ENCODE measurements at places on chromosomes 13 and 19.
A peak's percentile ranks its signal among the peaks of the same experiment; 100 is the strongest.

- no peak for DNase-seq
These were observed 32.2 kb downstream of the CNMD start for GRCh38 chr13:52707375-52707774.

DNA sequence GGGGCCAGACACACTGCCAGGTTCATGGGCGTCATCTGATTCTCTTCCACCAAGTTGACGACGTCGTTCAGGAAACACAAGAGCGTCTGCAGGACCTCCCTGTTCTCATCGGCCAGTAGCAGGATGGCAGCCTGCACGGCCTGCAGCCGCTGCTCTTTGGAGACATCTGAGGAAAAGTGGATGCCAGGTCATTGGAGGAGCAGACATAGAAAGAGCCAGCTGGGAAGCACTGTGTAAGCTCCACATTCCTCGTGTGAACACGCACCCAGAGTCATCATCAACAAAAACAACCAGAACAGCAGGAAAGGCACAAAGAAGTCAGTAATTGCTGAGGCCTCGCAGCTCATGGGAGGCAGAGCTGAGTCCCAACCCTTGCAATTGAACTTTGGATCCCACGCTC, 96.5 kb downstream of the KL start:
- no peak for DNase-seq

DNA sequence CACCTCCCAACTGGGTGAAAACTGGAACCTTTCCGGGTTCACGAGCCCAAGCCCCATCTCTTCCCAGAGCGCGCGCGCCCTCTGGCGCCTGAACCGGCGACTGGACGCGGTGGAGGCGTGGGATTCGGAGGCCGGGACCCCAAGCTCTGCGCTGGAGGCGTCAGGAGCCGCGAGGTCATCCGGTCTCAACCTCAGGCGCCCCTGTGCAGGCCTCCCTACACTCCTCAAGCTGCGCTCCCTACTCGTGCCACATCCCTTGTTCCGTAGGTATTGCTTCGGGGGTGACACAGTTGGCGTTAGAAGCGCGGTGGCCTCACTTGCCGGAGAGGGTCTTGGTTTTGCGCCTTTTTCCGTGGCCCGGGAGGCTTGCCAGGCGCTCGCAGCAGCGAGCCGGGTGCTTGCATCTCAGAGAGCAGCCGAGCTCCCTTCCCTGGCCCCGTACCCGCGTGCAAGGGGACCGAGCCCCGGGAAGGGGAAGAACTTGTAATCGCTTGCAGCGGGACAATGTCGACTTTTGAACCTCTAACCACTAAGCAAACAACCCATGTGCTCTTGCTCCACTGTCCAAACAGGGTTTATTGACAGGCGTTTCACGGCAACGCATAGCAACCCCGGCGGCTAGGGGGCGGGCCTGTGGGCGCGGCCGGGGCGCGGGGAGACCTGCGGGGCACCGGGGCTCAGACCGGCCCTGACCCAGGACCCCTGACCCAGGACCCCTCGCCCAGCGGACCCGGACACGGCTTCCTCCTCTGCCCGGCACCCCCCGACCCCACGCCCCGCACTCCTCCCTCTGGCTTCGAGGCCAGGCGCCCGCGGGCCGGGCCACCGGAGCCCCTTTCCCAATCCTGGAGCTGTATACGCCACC, 8.5 kb downstream of the CDX2 start:
- peak; percentile 47 for DNase-seq

- peak; percentile 27 for DNase-seq
These were observed 1.2 kb downstream of the SLC7A1 start for GRCh38 chr13:29594303-29594709.

DNA sequence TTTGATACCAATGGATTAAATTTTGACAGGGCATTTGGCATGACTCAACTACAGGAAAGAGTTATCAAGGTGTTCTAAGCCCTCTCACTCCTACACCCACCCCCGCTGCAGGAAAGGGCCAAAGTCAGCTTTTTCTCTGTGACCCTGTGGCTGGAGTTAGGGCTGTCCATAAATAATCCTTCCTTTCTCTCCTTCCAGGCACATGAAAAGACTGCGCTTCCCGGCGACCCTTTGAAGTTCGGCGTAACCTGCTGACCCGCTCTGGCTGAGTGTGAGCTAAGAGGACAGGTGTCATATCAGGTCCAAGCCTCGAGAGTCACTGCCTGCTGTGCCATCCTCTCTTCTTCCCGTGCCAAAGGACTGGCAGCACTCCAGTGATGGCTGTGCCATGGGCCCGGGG, 25.6 kb downstream of the ZNF114 start:
- no peak for DNase-seq

- DNase-seq: no peak
These were observed 5.5 kb downstream of the CCDC124 start for GRCh38 chr19:17938092-17938845.

DNA sequence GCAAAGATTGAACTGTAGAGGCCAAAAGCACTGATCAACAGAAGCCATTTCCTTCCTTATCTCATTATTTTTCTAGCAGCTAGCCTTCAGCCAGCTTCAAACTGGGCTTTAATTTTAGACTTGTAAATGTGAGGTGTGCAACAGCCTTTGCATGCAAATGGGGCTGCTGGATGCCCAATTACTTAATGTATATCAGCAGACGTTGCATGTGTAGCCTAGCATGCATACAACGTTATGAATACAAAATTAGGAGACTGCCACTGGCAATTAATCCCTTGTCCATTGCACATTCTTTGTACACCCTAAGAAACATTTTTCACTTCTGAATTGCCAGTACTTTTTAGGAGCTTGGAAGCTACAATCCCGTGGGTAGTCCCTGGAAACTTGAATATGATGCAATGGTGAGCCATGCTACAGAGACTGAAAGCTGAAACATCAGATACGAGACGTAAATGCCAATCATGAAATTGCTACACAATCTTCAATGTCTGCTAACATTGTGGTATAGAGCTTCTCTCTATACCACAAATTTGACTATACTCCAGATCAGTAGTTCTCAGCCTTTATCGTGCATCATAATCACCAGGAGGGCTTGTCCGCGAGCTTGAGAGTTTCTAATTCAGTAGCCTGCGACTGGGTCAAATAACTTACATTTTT, 20.2 kb downstream of the EPSTI1 start:
- DNase-seq: no peak

- DNase-seq: no peak
These were observed 102.8 kb downstream of the PCDH17 start for GRCh38 chr13:57734306-57734705.

- DNase-seq: no peak
These were observed 7.5 kb downstream of the IL4I1 start for GRCh38 chr19:49889038-49889686.

DNA sequence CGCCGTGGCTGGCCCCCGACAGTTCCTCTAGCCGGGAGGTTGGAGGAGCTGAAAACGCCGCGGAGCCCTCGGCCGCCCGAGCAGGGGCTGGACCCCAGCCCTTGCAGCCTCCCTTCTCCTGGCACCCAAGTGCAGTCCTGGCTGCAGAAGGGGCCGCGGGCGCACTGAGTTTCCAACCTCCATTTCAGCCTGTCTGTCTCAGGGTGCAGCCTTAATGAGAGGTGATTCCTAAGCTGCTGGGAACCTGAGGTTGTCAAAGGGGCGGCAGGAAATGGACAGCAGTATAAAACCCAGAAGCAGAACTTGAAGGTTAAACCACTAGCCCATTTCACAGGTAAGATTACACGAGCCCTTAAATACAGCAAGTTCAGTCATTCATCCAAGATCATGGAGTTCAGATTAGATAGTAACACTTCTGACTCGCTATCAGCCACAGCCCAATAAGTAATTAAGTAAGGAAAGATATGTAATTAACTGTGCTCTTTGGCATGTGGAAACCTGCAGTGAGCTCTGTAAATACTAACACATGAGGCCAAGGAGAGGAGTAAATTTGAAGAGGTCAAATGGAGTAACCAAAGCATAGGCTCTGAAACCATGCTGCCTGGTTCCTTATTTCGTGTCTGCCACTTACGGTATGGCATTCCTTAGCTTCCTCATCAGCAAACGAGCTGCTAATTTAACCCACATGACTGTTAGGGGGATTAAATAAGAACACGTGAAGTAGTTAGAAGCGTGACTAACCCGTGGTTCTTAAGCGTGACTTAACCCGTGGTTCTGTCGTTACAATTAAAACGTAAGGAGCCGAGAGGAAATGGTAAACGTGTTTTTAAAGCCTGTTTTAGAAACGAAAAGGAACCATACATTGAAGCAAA, 686 bp downstream of the SETDB2 start:
- DNase-seq: peak; percentile 29

DNA sequence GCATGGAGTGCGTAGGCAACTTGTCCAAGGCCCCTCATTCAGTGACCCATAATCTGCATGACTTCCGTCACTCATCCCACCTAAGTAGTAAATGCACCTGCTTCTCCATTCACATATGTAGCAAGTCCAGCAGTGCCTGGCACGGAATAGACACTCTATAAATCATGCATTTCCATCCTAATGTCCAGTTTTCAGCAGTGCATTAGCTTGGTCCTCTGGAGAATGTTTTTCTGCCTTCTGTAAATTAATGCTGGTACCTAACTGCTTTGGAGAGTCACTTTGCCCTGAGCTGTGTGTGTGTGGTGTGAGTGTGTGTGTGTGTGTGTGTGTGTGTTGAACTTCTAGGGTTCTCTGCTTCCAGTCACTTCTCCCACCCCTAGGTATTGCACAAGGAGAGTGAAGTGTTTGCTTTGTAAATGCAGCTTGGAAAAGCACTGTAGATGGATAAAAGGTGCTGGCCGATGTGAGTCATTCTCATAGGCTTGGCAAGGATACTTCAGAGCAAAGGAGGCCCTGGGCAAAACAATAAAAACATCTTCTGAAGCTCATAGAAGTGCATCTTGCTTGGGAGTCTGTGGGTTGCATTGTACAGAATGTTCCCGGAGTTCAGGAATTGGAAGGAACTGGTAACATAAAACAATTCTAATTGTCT, 181.8 kb downstream of the KATNAL1 start:
- no peak for DNase-seq

GRCh38 chr13:65063753-65064152, 2166.4 kb downstream of the PCDH9 start:
- DNase-seq: peak; percentile 7

GRCh38 chr13:48403913-48404312, 9.0 kb downstream of the LPAR6 start:
- DNase-seq: no peak

GRCh38 chr13:60574735-60575134, 177.7 kb downstream of the TDRD3 start:
- DNase-seq: no peak

- DNase-seq: no peak
These were observed 43.7 kb downstream of the NUMBL start for GRCh38 chr19:40646743-40647254.

DNA sequence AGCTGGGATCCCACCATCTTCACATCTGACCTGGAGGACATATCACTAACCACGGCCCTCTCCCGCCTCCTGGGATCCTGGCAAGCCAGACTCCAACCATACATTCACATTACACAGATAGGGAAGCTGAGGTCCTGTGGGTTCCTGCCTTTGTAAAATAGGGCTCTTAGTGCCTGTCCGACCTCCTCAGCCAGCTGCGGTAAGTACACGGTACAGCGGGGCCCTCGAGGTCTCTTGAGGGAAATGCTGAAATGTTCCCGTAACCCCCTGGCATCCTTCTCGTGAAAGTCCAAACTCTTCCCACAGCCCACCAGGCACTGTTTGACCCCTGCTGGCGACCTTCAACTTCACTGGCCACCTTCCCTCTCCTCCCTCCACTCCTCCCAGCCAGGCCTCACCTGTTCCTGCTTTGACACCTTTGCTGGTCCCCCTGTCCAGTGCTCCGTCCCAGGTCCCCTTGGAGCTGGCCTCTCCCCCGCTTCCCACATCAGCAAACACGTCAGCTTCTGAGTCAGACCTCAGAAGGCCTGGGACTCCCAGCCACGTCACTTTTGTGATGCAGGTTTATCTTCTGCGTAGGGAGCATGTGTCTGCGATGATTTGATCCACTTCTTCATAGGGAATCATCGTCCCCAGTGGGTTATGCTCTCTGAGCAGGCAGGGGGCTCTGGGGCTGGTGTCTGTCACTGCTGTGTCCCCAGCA, 8.8 kb upstream of the GNG7 start:
- DNase-seq: no peak

- DNase-seq: no peak
These were observed 52.2 kb downstream of the RFC3 start for GRCh38 chr13:33870046-33870668.

- no peak for DNase-seq
These were observed 64.8 kb upstream of the F7 start for GRCh38 chr13:113040597-113041292.
